Effector CD4-positive, alpha-beta T cell (primary cell): ENCODE measurements at places on chromosomes 3 and 15.

DNA sequence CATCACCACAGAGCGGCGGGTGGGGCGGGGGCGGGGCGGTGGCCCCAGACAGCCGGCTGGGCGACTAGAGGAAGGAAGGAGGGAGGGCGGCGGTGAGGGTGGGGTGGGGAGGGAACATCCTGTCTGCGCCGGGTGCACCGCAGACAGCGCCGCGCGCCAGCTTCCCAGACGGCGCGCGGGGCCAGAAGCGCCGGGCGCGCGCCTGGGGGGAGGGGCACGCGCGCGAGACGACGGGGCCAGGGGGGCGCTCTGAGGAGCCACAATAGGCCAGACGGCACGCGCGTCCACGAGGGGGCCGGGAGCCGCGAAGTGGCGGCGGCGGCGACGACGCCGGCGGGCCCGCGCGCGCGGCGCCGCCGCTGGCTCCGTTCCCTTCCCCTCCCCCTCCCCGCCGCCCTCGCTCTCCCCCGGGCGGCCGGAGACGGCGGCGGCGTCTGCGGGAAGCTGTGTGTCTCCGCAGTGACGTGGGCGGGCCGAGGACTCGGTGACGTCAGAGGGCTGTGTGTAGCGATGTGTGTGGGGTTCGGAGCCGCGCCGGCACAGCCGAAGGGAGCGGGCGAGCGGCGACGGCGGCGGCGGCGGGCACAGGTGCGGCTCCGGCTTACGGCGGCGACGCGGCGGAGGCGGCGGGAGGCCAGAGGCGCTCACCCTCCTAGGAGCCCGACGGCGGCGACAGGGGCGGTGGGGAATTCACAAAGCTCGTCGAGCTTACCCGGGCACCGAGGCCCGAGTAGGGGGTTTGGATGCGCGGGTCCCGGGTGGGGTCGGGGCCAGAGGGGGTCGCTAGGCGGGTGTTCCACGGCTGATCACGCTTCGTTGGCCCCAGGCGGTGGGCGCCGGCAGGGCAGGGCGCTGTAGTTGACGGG is at the start of gene SKIL:
Gene SKIL (plus strand): TSS at position 540 of the 866 bp plus-strand sequence. CDS start 2,617 bp downstream, outside the sequence.
- DNase-seq: peak; percentile 97

GRCh38 chr3:58058361-58059263 is 50.4 kb downstream of the FLNB start:
- DNase-seq: no peak

DNA sequence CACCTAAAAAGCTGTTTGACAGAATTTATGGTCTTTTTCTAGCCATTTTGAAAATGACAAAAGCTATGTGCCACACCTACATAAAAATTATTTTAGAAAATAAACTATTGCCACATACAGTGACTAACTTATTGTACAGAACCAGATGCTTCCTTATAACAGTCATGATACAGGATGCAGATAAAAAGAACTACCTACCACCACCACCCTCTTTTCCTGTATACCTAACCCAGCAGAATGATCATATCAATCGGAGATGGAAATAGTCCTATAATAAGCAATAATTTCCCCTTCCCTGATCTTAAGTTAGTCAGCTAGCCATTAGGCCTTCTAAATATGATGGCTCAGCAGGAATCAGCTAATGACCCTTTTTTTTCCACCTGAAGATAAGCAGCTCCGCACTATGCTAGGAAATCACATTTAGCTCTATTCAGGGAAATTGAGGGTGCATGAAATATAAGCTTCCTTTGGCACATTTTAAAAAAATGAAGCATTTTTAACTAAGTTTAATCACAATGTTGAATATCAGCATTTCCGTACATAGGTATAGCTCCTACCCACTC is 155.5 kb upstream of the SETMAR start:
- no peak for DNase-seq

DNA sequence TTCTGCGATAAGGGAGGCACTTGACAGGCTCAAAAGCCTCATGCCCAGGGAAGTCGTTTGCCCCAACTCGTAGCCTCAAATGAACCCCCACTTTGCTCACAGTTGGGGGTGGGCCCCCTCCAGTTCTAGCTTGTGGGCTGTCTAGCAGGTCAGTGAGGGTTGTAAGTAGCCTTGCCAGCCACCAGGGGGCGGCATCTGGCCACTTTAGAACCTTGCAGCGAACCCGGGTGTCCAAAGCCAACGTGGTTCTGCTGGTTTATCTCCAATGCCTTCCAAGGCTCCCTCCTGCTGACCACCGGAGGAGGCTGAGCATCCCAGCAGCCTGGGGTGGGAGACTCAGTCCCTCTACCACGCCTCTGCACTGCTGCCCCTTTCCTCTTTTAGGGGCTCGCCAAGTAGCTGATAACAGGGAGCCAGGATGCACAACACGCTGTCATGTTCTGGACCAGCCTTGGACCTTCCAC is 9.2 kb upstream of the RBSN start:
- peak; percentile 62 for DNase-seq

- DNase-seq: peak; percentile 23
These were observed 708 bp upstream of the GCHFR start for GRCh38 chr15:40762919-40763800.

- DNase-seq: no peak
These were observed 208.8 kb upstream of the IL12A start for GRCh38 chr3:159779883-159780282.
